Tibial nerve (tissue), 4 donors: ENCODE measurements at places on chromosomes 4 and X. TPM values are rescaled to one million over a fixed set of nuclear protein-coding genes. Genes with fewer than 3 reads are reported as not detected.

Gene BGN
- total RNA-seq = 54.2 TPM

DNA sequence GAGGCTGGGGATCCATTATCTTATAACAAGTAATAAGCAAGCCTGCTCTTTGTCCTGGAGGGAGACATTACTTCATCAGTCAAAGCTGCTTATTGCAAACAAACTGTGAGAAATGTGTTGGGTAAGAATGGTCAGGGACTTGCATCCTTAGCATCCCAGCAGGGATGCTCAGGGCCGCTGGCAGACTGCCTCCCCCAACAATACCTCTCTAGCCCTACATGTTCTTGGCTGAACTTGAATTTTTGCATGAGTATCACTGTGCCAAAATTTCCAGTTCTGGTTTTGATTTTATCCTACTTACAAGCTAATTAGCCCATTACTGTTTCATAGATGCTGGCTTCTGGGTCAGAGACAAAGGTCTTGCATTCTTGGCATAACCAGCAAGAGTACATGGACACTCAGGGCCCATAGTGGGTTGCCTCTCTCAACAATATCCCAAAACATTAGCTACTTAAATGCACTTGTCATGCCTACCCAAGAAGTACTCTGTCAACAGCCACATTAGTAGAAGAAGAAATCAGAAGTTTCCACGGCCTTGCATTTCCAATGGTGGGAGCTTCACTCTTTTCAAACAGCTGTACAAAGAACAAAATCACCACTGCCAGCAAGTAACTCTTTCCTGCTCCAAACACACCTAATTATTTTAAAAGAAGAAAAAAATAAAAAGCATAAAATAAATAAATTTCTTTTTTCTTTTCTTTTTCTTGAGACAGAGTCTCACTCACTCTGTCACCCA is 41.9 kb upstream of the NEUROG2 start:
- DNase-seq = no peak

DNA sequence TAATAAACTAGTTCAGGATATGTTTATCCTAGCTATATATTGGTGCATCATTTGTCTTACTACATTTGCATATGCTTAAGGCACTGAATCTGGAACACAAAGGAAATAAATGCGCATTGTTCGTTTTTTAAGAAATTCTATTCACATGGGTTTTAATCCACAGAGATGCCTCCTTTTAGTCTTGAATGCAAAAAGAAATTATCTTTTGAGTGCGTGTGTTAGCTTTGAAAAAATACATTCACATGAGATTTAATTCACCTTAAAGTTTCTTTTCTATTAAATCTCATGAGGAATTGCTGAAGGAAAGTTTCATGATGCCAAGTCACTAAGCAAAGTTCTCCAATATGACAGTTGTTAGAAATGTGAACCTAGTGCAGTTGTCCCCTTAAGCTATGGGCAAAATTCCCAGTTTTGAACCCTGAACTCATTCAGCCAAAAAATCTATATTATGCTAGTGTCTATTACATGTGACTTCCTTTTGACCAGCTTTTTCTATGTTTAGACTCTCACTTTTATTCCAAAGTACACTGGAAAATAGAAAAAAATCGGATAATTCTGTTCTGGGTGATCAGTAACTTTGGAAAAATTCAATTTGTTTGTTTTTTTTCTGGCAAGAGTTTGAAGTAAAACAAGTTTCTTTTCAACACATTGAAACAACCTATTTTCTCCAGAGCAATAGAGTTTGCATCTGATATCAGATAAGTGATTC is 426.2 kb upstream of the MAGEB2 start:
- DNase-seq = no peak

GRCh38 chr4:123485601-123486000 is 89.0 kb downstream of the SPRY1 start:
- no peak for DNase-seq

Gene SYP
- 8.0 TPM for total RNA-seq

DNA sequence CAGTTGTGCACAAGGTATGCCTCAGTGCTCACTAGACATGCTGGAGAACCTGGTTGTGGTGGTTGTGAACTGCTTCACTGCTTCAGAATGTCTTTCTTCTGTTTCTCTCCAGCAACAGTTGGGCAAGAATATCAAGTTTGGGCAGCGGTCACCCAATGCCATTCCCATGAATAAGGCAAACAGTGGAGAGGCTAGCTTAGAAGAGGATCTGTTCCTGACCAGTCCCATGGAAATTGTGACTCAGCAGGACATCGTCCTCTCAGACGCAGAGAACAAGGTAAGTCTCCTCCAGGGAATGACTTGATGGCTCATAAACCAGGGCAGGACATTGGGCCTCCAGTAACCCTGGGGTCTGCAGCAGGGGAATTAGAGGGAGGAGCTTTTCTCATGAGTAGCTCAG is 79.9 kb downstream of the AASDH start:
- no peak for DNase-seq

- no peak for DNase-seq
These were observed 260.7 kb upstream of the SFRP2 start for GRCh38 chr4:154049457-154050181.
